ENCODE measurements at places on chromosomes 16 and 17. TPM values are rescaled to one million over a fixed set of nuclear protein-coding genes. Genes with fewer than 3 reads are reported as not detected.
A peak's percentile ranks its signal among the peaks of the same experiment; 100 is the strongest.

DNA sequence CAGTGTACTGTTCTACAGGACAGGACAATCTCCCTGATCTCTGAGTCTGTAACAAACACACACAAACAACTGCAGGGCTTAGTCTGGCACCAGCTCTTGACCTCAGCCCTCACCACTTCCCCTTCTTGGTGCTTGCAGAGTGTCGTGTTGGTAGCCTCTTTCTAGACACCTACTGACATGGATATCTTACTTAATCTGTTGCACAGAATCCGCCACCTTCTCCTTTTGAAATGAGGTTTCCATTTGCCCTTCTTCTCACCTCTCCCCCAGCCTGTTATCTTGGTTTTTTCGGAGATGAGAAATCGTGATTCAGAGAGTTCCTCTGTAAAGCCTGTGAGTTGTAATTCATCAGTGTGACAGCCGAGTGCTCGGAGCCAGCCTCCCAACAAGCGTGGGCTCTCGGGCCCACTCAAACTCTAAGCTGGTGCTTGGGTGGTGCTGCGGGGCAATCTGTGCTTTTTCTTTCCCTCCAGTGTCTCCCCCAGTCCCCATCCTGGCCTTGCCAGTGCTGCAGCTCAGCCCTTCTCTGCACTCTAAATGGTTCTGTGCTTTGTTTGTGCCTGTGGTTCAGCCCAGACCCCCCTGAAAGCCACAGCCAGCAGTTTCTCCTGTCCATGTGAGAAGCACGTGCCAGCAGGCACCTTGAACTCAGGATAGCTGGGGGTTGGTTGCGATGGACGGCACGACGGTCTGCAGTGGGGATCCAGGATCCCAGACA is 28.1 kb downstream of the KIAA0513 start:
- no peaks in the 10 kb centered on the region for H3K27me3 ChIP-seq
- peaks cover 5% of the 10 kb centered on the region for H3K4me1 ChIP-seq
- H3K36me3 ChIP-seq, result no peaks in the 10 kb centered on the region

The TMED6 gene
- total RNA-seq, result not detected

- no peak overlapping the region for H3K4me3 ChIP-seq
- H3K27ac ChIP-seq, result no peak overlapping the region
- no peaks in the 10 kb centered on the region for H3K36me3 ChIP-seq
- H3K4me1 ChIP-seq, result peaks cover 13% of the 10 kb centered on the region
These were observed 21.8 kb upstream of the RASD1 start for GRCh38 chr17:17518014-17518413.

DNA sequence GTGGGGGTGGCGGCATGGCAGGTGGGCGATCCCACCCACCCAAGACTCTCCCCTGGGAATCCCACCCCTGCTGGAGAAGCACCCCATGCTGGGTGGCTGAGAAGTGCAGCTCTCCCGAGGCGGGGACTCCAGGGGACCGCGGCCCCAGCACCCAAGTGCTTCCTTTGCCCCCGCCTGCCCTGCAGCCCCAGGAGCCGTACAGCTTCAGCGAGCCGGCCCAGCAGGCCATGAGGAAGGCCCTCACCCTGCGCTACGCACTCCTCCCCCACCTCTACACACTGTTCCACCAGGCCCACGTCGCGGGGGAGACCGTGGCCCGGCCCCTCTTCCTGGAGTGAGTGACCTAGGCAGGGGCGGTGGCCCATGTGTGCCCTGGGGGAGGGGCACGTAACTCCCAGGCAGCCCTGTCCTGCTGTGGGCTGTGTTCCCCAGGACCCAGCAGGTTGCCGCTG is 11.7 kb downstream of the GAA start:
- no peak overlapping the region for H3K27ac ChIP-seq
- no peaks in the 10 kb centered on the region for H3K4me1 ChIP-seq
- H3K27me3 ChIP-seq, result no peaks in the 10 kb centered on the region
- H3K36me3 ChIP-seq, result no peaks in the 10 kb centered on the region
- no peak overlapping the region for H3K4me3 ChIP-seq
- peak; percentile 51 for DNase-seq

The PTGES3L gene
- total RNA-seq, result 3.0 TPM

The TP53TG3 gene
- not detected for total RNA-seq

- H3K27me3 ChIP-seq, result no peaks in the 10 kb centered on the region
- H3K4me3 ChIP-seq, result no peak overlapping the region
- H3K4me1 ChIP-seq, result peaks cover 48% of the 10 kb centered on the region
- no peak for DNase-seq
- H3K36me3 ChIP-seq, result no peaks in the 10 kb centered on the region
- H3K27ac ChIP-seq, result no peak overlapping the region
These were observed 151.2 kb downstream of the ZNF423 start for GRCh38 chr16:49704586-49705155.

- no peaks in the 10 kb centered on the region for H3K4me1 ChIP-seq
- peaks cover 2% of the 10 kb centered on the region for H3K36me3 ChIP-seq
- no peak overlapping the region for H3K27ac ChIP-seq
- no peak for DNase-seq
- H3K27me3 ChIP-seq, result no peaks in the 10 kb centered on the region
- H3K4me3 ChIP-seq, result no peak overlapping the region
These were observed 3.7 kb upstream of the CDK3 start for GRCh38 chr17:75996665-75997590.

- H3K4me3 ChIP-seq, result no peak overlapping the region
- no peak overlapping the region for H3K27ac ChIP-seq
- no peaks in the 10 kb centered on the region for H3K27me3 ChIP-seq
- H3K4me1 ChIP-seq, result peaks cover 5% of the 10 kb centered on the region
- H3K36me3 ChIP-seq, result no peaks in the 10 kb centered on the region
These were observed 204.8 kb upstream of the CHMP6 start for GRCh38 chr17:80786887-80787286.

The PRR35 gene
- 0.50 TPM for total RNA-seq

DNA sequence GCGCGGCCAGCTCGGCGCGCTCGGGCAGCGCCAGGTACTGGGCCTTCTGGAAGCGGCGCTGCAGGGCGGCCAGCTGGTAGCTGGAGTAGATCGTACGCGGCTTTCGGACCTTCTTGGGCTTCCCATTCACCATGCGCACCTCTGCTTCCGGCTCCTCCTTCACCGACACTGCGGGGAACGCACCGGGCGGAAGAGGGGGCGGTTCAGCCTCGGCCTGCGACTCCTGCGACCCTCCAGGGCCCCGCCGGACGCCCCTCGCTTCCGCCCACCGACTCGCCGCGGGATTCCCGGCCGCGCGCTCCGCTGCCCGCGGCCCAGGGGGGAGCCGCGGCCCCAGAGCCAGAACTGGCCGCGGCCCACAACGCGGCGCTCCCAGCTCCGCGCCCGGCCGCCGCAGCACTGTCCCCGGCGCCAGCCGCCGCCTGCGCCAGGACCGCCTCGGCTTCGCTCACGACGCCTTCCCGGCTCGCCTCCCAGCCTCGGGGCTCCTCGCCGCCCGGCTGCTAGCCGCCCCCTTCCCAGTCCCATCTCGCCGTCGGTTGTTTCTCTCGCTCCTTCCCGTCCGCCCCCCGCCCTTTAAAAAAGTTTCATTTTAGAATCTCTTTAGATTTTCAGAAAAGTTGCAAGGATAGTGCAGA is 1.5 kb downstream of the DLX3 start:
- peak; percentile 74 for DNase-seq
- H3K27ac ChIP-seq, result no peak overlapping the region
- H3K4me3 ChIP-seq, result peak overlapping the region; percentile 41

The CYGB gene
- total RNA-seq, result 3.7 TPM
